ENCODE measurements at places on chromosomes 5 and 9. TPM values are rescaled to one million over a fixed set of nuclear protein-coding genes. Genes with fewer than 3 reads are reported as not detected.

Gene NDFIP1
- 310 TPM for total RNA-seq

Gene PCDHGA6
- 2.0 TPM for total RNA-seq

Gene SLC24A2
- not detected for total RNA-seq

Gene HCN1
- not detected for total RNA-seq

Gene SOHLH1
- total RNA-seq: not detected

Gene THBS4
- total RNA-seq: not detected

Gene PDLIM7
- total RNA-seq: 1,082 TPM

Gene SMIM33
- total RNA-seq: not detected

Gene C5orf46
- 62.8 TPM for total RNA-seq

Gene CFAP157
- total RNA-seq: not detected

Gene MARCOL
- total RNA-seq: not detected

Gene COL15A1
- total RNA-seq: 58.6 TPM

Gene PIGO
- total RNA-seq: 2.4 TPM

Gene SH3RF2
- 50.6 TPM for total RNA-seq

Gene F12
- total RNA-seq: not detected

Gene CDX1
- total RNA-seq: not detected

Gene DNAI1
- not detected for total RNA-seq

Gene ZDHHC12
- total RNA-seq: 49.6 TPM

Gene SNX24
- 21.1 TPM for total RNA-seq

Gene NTRK2
- total RNA-seq: 23.8 TPM

Gene SPINK13
- not detected for total RNA-seq

Gene INSL4
- total RNA-seq: not detected

Gene BASP1
- total RNA-seq: 69.1 TPM

Gene PRR7
- total RNA-seq: 18.1 TPM

Gene DPYSL3
- 110 TPM for total RNA-seq

Gene ZCCHC10
- 1.9 TPM for total RNA-seq

Gene CRHBP
- 0.32 TPM for total RNA-seq

Gene ADRB2
- total RNA-seq: 11.2 TPM

Gene CCDC183
- not detected for total RNA-seq

Gene SLC4A9
- total RNA-seq: not detected

All from ascending aorta (tissue), 2 donors.